ENCODE measurements at places on chromosomes 2 and 18.

- DNase-seq = no peak
Observed at GRCh38 chr18:7470503-7470902, 96.6 kb upstream of the PTPRM start.

- no peak for DNase-seq
Observed at GRCh38 chr2:146214394-146214929, 1630.4 kb upstream of the ACVR2A start.

- DNase-seq = no peak
Observed at GRCh38 chr2:2484301-2484700, 153.2 kb upstream of the MYT1L start.

DNA sequence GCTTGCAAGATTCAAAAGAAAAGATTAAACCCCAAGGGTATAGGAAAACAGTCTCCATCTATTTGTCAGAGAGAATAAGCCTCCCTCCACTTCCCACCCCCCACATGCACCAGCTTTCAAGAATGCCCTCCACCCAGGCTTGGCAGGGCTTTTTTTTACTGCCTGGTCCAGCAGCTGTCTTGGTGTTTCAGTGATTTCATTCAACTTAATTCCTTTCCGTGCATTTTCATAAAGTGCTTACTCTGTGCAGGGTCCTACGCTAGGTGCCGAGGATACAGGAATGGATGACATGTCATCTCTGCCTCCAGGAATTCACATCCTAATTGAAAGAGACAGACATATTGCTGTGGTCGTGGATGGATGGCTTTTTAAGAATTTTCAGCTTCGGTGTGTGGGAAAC is 117.9 kb downstream of the LRATD1 start:
- DNase-seq = no peak

- no peak for DNase-seq
Observed at GRCh38 chr2:67645280-67646138, 248.4 kb downstream of the ETAA1 start.

DNA sequence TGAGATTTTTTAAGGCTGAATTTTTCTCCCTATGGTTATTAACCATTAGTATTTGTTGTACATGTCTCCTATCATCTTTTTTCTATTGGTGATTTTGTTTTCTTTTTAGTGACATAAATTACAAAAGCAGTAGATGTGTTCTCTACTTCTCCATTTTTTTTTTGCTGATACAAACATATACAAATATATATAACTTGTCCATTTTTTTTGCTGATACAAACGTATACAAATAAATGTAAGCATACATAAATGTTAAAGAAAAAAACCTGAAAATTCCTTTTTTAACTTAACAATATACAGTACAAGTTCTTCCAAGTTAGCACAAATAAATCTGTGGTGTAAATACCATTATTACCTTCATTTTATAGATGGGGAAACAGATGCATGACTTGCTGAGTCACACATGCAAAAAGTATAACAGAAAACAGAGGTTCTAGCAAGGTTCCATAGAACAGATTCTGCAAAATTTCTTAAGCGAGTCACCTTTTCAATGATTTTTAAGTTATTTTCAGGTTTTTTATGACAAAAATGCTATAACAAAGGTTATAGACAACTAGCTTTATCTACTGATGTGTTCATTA is 2.1 kb downstream of the MSGN1 start:
- DNase-seq = no peak

DNA sequence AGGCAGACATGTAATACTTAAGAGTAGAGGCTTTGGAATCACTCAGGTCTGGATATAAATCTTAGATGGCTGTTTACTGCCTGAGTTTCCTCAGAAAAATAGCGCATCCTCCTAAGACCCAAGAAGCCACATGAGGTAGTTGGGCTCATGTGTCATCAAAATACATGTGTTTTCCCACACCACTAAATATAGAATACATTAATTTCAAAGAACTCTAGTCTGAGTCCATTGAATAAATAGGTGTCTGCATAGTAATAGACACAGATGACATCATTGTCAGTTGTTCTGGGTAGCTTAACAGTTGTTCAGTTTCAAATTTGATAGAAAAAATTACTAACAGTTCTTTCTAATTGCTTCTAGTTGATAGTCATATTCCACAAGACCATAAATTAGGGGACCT is 9.6 kb downstream of the PPP1R1C start:
- no peak for DNase-seq

- no peak for DNase-seq
Observed at GRCh38 chr2:108612153-108612513, 77.9 kb downstream of the LIMS1 start.

DNA sequence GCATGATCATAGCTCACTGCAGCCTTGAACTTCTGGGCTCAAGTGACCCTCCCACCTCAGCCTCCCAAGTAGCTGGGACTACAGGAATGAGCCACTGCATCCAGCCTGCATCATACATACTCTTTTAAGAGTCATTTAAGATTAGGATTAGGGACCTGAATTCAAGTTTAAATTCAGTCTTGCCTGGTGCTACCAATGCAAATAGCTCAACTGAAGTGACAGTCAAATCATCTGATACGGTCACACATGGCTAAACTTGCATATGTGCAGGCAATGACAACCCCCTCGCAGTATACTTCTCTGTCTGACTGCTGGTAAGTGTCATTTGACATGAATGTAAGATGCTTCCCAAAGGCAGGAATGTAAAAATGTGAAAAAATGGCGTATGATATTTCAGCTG is 31.8 kb upstream of the TMEM131 start:
- no peak for DNase-seq

GRCh38 chr2:193895226-193895625 is 1700.5 kb upstream of the TMEFF2 start:
- DNase-seq = no peak

GRCh38 chr2:158664987-158665386 is 130.1 kb upstream of the DAPL1 start:
- DNase-seq = no peak

GRCh38 chr2:96580771-96581170 is 44.2 kb downstream of the ARID5A start:
- no peak for DNase-seq

- no peak for DNase-seq
Observed at GRCh38 chr2:58645017-58645416, 403.9 kb upstream of the FANCL start.

DNA sequence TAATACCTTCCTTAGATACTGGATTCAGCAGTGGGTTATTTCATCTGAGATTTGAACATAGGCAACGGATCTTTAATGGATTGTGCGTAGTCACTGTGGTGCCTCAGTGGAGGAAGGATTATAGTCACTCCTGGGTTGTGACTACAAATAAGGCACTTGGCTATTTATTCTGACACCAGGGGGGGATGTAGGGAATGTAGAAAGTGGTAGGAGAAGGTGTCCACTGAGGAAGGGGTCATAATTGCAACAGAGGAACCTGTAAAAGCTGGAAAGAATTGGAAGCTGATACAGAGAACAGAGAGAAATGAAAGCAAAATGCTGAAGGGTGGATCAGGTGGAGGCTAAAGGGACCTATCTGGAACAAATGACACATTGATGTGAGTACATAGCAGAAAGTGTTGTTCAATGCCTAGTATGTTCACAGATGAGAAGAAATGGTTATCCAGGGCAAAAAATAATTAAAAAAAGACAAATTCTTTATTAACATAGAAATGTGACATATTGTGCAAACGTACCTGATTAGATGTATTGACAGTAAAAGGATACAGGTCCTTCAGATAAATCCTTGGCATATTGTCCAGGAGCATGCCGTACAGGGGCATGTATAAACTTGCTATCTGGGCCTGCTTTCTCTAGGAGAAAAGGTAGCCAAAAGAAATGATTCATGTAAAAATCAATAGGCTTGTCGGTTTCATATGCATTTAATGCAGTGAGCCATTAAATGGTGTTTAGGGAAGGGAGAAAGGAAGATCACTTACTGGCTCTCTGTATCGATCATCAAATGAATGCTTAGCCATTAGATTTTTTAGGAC is 91.2 kb upstream of the CCDC195 start:
- no peak for DNase-seq

DNA sequence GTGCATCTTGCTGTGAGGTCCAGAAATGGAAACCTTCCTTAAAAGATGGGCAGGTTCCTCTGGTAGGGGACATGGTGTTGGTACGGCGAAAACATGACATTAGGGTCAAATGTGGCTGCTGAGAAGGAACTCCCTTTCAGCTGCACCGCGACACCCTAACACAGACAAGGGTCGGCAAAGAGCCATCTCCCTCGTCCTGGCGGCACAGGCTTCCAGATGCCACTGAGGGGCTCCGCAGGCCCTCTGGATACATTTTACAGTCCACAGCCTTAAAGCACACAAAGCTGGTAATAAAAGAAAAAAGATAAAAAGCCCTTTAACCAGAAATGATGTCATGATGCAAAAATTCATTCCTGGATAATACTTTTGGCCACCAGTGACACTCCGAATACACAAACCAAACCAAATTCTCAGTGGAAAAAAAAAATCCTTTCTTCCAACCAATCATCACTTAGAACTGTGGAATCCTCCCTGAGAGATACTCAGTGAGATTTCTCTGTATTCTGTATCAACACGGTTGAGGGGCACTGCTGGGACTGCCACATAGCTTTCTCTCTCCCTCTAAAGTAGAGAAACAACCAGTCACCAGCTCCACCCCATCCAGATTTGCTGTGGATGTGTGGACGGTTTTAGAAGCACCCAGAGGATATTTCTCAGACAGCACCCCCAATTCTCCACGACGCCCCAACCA is 174.8 kb downstream of the HDAC4 start:
- DNase-seq = no peak

- no peak for DNase-seq
Observed at GRCh38 chr2:23653326-23653725, 268.3 kb downstream of the KLHL29 start.

GRCh38 chr2:38064801-38065501 is 11.0 kb downstream of the CYP1B1 start:
- no peak for DNase-seq

- no peak for DNase-seq
Observed at GRCh38 chr2:46188041-46188716, 109.0 kb upstream of the EPAS1 start.

- DNase-seq = peak; percentile 6
Observed at GRCh38 chr2:155377266-155377680, 678.8 kb downstream of the KCNJ3 start.

- DNase-seq = no peak
Observed at GRCh38 chr18:12302391-12303147, 5.5 kb upstream of the TUBB6 start.

GRCh38 chr2:194896871-194897270 is 760.2 kb upstream of the SLC39A10 start:
- DNase-seq = no peak

DNA sequence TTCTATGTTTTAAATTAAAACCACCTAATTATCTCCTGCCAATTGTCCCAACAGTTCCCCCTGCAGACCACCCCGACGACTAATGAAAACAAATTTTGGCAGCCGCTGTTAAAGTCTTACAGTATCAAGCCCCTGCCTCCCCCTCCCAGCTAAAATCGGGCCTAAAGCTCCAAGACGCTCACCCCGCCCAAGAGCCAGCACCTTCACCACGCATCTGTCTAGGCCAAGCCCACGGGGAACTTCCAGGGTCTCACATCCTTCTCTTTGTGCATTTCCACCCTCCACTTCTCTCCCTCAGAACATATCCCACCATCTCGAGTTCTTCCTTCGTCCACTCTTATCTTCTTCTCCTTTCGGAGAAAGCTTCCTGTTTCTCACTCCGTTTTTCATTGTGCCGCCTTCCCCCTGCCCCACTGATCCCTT is 445 bp downstream of the PRPF40A start:
- DNase-seq = no peak

GRCh38 chr18:24268784-24269550 is 128.7 kb downstream of the OSBPL1A start:
- DNase-seq = no peak

DNA sequence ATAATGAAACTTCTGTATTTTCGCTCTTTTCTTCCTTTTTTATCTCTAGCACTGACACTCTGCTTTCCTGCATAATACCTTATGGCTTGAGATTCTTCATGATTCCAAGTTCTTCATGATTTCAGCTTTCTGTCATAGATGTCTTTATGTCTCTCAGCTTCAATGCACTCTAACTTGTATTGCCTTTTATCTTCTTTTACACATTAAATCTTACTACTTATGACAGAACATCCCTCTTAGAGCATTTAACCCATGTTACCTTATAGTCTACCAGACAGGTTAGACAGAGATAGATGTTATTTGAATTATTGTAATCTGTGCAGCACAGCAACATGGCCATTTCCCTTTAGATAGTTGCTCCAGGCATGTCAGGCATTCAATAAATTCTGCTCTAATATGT is 1475.7 kb upstream of the TMEFF2 start:
- DNase-seq = no peak

- no peak for DNase-seq
Observed at GRCh38 chr2:84713441-84713840, 167.4 kb downstream of the TRABD2A start.

All from NCI-H524 treated with DMSO at 0.1 percent for 48 hours (cell line).